Breast epithelium (tissue), 4 donors: ENCODE measurements at places on chromosomes 3 and 15.

DNA sequence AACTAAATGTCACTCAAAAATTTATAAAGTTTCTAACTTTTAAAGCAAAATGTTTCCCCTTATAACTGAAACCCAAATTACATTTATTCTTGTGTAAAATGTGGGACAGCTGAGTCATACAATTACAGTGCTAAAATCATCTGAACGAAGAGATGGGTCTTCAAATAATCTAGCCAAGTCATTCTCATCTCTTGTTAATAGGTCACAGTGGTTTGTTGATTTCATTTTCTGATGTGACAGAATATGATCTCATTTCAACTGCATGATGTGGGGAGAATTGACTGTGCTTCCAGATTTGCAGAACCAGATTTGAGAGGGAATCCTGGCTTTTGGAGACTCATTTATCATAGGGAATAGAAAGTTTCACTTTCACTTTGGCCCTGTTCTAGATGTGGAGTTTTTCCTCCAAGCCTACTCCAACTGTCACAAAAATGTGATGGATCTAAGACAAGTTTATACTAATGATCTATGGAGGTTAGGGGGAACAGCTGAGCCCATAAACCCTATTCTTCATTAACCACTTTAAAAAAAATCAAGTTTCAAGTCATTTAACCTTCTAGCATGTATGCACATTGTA is 685.0 kb downstream of the PDCD6IP start:
- H3K36me3 ChIP-seq: no peaks in the 10 kb centered on the region
- no peak for DNase-seq
- H3K4me1 ChIP-seq: no peaks in the 10 kb centered on the region
- no peaks in the 10 kb centered on the region for H3K27me3 ChIP-seq
- H3K27ac ChIP-seq: no peak overlapping the region
- H3K4me3 ChIP-seq: peak overlapping the region; percentile 45

- DNase-seq: no peak
- H3K36me3 ChIP-seq: no peaks in the 10 kb centered on the region
- no peaks in the 10 kb centered on the region for H3K27me3 ChIP-seq
- H3K4me3 ChIP-seq: no peak overlapping the region
Observed at GRCh38 chr3:106347350-106347749, 478.5 kb upstream of the CBLB start.

DNA sequence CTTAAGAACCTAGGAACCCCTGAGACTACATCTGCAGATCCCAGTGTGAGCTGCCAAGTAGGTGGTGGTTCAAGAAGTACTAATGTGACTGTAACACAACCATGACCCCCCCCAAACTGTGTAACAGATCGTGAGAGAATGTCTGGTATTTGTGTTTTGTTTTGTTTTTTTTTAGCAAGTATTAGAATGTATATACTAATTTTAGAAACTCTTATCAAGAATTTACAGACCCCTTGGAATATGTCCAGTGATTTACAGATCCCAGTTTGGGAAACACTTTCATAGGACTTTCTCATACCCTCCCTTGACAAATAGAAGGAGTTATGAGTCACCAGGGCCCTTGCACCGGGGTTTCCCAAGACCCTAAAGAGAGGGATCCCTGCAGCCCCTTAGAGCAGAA is 79.8 kb downstream of the SEMA5B start:
- H3K4me1 ChIP-seq: no peaks in the 10 kb centered on the region
- no peaks in the 10 kb centered on the region for H3K36me3 ChIP-seq
- H3K4me3 ChIP-seq: no peak overlapping the region
- H3K27me3 ChIP-seq: no peaks in the 10 kb centered on the region

GRCh38 chr15:62779036-62779770 is 263.3 kb upstream of the TPM1 start:
- H3K27ac ChIP-seq: peak overlapping the region; percentile 57
- no peak for DNase-seq
- H3K4me1 ChIP-seq: peaks cover 5% of the 10 kb centered on the region
- no peaks in the 10 kb centered on the region for H3K27me3 ChIP-seq
- H3K36me3 ChIP-seq: no peaks in the 10 kb centered on the region

- no peak overlapping the region for H3K27ac ChIP-seq
- H3K27me3 ChIP-seq: no peaks in the 10 kb centered on the region
- H3K4me1 ChIP-seq: no peaks in the 10 kb centered on the region
- DNase-seq: no peak
- peaks cover 10% of the 10 kb centered on the region for H3K36me3 ChIP-seq
Observed at GRCh38 chr3:130687327-130687726, 59.3 kb downstream of the PIK3R4 start.

DNA sequence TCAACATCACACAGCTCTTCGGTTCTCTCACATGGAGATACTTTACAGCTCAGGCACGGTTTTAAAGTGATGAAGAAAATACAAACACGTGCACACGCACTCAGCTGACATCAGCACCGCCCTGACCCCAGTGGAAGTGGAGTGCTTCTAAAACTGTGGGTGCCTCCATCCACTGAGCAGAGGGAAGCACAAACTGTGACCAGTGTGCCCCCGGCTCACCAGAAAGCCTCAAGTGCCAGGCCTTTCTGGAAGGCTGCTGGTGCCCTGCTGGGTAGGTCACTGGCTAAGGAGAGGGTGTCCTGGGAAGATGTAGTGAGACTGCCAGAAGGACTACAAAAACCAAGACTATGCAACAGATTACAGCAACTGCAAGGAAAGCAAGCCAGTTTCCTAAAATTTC is 78.5 kb downstream of the OCA2 start:
- no peaks in the 10 kb centered on the region for H3K27me3 ChIP-seq
- no peak overlapping the region for H3K27ac ChIP-seq
- DNase-seq: no peak
- no peak overlapping the region for H3K4me3 ChIP-seq

GRCh38 chr3:87437765-87438164 is 161.4 kb upstream of the POU1F1 start:
- no peak overlapping the region for H3K27ac ChIP-seq
- no peak overlapping the region for H3K4me3 ChIP-seq
- H3K36me3 ChIP-seq: no peaks in the 10 kb centered on the region
- no peak for DNase-seq
- H3K27me3 ChIP-seq: no peaks in the 10 kb centered on the region
- no peaks in the 10 kb centered on the region for H3K4me1 ChIP-seq

DNA sequence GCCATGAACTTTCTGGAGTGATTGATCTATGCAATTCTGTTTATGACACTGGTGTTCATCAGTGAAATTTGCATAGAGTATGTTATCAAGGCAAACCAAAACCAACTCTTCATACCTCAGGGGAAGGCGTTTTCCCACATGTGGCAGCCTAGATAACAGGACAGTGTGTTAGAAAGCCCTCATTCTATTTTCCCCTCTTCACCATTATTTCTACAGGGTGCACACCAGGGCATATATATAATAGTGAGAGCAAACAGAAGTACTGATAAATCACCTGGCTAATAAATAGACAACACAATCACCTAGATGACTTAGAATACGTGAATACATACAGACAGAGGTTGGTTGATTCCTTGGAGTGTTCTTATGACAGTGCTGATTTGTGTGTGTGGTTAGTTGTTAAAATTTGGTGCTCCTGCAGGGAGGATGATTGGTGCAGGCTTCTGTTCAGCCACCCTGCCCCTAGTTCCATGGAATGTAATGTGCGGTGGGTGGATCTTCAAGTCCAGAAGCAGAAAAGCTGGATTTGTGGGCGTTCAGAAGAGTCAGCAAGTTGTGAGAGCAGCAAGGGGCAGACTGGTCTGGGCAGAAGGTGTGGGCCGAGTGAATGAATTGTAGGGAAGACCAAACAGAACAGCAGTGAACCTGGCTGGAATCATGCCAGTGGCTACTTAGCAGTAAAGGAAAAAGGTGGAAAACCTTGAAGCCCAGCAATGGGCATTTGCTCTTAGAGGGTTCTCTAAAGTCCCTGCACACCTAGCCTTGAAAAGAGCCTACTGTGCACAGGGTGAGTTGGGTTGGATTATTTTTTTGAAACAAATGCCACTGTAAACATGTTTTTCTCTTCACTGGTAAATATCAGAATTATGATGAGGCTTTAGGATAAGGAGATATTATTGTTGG is 11.7 kb upstream of the RARRES1 start:
- peaks cover 6% of the 10 kb centered on the region for H3K4me1 ChIP-seq
- no peaks in the 10 kb centered on the region for H3K27me3 ChIP-seq
- DNase-seq: no peak

DNA sequence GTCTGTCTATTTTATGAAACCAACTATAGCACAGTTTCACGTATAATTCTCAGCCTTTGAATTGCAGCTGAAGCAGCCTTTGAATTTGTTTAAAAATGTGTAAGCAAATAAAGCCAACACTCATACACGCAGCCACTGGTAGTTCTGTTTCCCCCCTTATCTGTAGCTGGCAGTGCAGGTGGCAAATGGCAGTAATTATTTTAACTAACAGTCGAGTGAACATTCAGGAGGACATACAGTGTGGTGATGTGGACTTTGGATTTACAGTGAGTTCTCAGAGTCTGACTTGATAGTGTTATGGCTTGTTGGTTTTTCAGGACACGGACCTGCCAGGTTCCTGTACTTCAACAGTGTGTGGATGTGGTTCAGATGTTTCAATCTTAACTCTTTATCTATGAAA is 64.0 kb upstream of the SKOR1 start:
- H3K4me3 ChIP-seq: no peak overlapping the region
- DNase-seq: no peak
- no peaks in the 10 kb centered on the region for H3K36me3 ChIP-seq

DNA sequence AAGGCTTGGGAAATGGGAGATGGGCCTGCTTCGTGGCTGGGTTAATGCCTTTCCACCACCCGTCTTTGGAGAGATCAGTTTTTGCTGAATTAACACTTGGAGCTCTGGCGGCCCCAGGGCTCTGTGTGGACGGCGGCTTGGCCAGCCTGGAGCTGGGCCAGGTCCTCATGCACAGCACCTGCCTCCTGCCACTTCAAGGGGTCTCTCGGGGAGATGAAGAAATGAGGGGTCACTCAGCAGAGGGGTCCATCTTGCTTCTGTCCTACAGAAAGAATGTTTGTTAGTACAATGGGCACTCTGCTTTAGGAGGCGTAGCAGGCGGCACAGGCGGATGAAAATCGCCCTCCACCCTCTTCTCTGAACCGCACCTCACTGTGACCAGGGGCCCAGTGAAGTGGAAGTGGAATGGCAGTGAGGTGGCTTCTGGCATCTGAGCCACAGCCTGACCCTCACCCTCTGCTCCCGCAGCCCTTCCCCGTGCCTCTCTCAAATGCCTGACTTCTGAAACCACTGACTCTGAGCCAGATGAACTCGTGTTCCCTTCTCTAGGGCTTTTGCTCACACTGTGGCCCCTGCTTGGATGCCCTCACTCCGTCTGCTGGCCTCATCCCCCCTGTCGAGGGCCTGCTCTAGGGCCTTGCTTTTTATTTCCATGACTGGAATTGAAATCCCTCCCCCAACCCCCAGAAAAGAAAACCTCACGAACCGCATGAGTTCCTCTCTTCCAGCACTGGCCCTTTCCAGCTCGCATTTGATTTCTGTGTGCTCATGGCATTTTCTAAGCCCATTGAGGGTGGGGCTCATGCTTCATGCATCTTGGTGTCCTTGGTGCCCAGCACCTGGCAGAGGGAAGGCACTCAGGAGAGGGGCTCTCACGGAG is 42.2 kb downstream of the CHDH start:
- no peaks in the 10 kb centered on the region for H3K36me3 ChIP-seq
- DNase-seq: no peak
- H3K4me3 ChIP-seq: no peak overlapping the region
- H3K27me3 ChIP-seq: no peaks in the 10 kb centered on the region
- H3K4me1 ChIP-seq: no peaks in the 10 kb centered on the region

GRCh38 chr3:27311400-27311799 is 57.8 kb downstream of the NEK10 start:
- no peaks in the 10 kb centered on the region for H3K27me3 ChIP-seq
- no peak overlapping the region for H3K4me3 ChIP-seq
- H3K36me3 ChIP-seq: no peaks in the 10 kb centered on the region
- no peak overlapping the region for H3K27ac ChIP-seq
- DNase-seq: no peak
- no peaks in the 10 kb centered on the region for H3K4me1 ChIP-seq

DNA sequence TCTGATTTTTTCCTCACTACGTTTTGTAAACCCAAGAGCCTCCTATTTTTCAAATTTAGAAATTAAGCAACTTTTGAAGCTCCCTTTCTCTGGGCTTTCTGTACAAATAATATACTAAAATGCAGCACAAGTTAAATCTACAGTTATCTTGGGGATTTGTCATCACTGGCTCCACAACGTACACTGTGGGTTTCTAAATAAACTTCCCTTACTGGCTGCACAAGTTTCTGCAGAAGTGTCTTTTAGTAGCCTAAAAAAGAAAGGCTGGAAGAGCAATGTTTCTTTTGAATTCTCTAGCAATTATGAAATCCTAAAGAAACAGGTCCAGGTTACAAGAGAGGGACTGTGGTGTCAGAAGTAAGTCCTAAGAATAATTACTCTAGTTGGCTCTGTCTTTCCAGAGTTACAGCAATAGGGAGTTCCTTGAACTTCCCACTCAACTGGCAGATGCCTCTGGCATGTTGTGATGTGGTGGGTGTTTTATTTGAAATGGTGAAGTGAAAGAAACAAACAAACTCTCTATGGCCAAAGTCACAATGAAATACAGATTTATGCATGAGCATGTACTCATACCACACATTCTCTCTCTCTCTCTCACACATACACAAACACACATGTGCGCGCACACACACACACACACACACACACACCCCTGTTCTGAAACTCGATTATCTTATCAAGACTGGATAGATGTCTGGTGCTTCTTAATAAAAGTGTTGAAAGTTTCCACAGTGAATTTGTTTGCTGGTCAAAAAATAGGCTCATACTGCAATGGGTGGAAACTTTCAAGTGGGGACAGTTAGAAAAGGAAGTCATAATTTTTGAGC is 198.2 kb downstream of the SSR3 start:
- H3K36me3 ChIP-seq: no peaks in the 10 kb centered on the region
- H3K27ac ChIP-seq: no peak overlapping the region
- no peak overlapping the region for H3K4me3 ChIP-seq
- H3K27me3 ChIP-seq: no peaks in the 10 kb centered on the region

DNA sequence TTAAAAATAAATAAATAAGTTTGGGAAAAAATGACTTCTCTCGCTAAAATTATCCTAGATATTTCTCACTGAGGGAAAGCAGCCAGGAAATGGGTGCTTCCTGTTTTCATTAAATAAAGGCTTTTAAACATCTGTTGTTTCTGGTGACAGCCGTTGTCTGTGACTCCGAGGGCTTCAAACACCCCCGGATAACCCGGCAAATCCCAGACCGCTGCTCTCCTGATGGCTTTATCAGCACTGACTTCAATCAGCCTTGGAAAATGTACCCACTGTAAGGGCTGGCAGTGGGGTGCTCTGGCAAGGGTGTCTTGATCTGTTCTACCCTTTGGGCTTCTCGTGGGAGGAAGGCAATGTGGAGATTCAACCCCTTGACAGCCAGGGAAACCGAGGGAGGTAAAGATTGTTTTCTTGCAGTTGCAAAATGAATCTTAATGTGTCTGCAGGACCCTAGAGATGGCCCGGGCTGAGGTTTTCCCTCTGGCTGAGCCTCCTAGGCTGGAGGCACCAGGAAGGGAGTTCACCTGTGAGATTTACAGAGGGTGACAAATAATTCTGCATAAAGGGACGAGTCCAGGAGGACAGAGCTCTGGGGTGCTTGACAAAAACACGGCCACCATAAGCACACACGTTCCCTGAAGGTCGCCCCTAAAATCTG is 33.6 kb upstream of the SEC13 start:
- H3K27ac ChIP-seq: no peak overlapping the region
- H3K4me3 ChIP-seq: no peak overlapping the region
- H3K4me1 ChIP-seq: no peaks in the 10 kb centered on the region
- no peak for DNase-seq
- H3K36me3 ChIP-seq: no peaks in the 10 kb centered on the region
